Stimulated activated CD4-positive, alpha-beta T cell treated with anti-CD3 and anti-CD28 coated beads, Interleukin-2, amount 100 ng/mL, for 24 hours (primary cell): ENCODE measurements at places on chromosomes 16 and 17.

- no peak for DNase-seq
These were observed 69.4 kb upstream of the NKD1 start for GRCh38 chr16:50478773-50479149.

DNA sequence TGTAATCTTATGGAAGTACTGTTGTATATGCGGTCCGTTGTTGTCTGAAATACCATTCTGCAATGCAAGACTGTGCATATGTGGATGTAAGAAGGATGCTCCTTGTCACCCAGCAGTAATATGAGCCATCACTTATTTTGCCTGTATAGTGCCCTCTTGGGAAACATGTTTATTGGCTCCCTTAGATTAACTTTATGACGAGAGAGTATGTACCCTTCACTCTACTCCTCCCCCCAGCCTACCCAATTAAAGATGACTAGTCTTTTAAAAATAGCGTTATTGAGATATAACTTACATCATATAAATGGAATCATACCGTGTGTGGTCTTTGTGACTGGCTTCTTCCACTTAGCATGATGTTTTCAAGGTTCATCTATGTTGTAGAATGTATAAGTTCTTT is 33.6 kb downstream of the FTO start:
- no peak for DNase-seq

DNA sequence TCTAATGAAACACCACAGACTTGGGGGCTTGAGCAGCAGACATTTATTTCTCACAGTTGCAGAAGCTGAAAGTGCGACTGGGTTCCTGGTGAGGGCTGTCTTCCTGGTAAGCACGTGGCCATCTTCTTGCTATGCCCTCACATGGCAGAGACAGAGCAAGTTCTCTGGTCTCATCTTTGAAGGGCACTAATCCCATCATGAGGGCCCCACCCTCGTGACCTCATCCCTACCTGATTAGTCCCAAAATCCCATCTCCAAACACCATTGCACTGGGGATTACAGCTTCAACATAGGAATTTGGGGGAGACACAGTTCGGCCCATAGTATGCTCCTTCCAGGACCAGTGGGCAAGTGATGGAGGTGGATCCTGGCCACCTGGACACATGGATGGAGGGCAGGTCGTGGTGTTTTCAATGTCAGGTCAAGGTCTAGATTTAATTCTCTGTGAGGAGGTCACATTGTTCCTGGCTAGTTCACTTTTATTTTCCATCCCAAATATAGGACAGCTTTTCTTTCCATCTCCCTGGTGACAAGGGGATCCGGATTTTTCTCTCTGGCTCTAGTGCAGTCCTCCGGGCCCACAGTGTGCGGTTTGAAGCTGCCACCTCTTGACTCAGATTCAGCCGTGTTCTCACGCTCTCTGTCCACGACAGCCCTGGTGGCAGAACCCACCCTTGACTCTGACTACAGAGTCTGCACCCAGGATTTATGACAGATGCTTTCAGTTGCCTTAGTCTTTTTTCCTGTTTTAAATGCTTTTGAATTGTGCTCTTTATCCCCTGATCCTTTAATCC is 160.5 kb upstream of the NOL11 start:
- DNase-seq, result no peak

GRCh38 chr16:24543949-24544348 is 4.6 kb downstream of the RBBP6 start:
- no peak for DNase-seq

GRCh38 chr17:5745111-5745813 is 161.0 kb upstream of the NLRP1 start:
- no peak for DNase-seq

DNA sequence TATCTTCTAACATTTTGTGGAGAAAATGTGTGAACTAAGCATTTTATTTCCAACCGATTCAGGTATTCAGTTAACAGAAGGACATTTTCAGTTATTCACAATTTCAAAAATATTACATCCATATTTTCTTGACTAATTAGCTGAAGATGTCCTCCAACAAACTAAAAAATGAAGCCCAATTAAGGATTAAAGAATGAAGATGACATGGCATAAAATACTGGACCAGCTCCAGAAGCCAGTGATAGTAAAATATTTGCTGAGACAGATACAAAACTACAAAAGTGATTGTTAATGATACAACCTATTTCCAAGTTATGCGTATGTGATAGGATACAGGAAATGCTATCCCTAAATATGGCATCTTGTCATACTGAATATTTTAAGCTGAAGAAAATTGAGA is 48.6 kb downstream of the PMP22 start:
- DNase-seq, result no peak

DNA sequence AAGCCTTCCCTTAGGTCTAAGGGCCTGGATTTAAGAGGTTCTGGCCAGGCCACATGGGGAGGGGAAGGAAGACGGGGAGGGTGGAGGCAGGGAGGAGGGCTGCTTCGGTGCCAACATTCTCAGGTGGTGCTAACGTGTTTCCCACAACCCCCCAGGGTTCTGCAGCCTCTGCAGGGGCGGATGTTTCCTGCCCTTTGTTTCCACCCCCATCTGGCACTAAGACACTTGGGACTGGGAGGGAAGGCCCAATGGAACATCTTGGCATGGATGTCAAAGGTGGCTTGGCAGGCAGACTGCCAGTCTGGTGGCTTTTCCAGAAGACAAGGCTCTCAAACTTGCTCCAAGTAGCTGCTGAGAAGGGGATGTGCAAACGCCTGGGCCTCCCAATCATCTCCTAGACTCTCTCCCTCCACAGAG is 12.7 kb downstream of the HIC1 start:
- no peak for DNase-seq

DNA sequence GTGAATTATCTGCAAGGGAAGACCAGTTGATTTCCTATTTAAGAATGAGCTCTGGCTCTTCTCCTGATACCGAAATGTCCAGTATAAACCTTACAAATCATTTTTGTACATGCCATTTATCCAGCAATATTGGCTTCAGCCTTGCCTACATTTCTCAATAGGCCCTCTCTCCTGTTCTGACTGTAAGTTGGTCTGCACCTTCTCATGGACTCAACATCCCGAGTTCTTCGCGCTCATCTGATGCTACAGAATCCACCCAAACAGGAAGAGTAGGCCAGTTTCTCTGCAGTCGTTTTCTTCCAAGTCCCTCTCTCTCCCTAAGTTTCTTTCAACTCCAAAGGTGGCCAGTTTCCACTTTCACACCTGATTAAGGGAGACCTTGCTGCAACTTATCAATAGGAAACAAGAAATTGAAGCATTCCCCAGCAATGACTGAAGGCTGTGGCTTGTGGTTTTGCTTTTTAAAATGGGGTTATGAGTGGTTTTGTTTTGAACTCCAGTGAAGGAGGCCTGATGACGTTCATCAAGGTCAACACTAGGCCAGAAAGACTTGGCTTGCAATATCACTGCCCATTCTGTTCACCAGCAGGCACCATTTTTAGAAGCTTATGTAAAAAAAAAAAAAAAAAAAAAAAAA is 383.0 kb downstream of the MAF start:
- DNase-seq, result peak; percentile 2

GRCh38 chr17:49101054-49101534 is 31.5 kb upstream of the B4GALNT2 start:
- DNase-seq, result no peak

DNA sequence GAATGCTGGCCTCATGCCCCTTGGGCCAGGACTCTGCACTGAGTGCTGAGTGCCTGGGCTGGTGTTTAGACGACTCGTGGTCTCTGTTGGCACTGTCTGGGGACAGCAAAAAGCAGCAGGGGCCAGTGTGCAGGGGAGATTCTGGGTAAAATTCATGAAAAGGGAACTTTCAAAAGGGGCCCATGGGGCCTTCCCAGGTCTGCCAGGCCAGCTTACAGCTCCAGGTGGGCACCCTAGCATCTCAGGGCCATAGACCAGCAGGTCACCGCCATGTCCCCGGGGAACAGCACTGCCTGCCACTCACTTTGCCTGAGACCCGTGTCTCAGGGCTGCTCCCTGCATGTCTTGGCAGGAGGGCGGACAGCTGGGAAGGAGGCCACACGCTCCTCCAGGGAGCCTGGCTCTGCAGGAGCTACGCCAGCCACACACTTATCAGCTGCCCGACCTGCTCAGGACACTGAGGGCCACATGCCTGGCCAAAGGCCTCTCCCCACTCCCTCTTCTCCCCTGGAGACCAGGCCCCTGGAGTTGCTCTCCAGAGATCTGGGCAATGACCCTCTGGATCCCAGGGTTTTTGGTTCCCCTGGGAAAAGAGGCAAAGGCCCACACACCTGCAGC is 8.8 kb upstream of the FASN start:
- DNase-seq, result no peak
